ENCODE measurements at places on chromosomes 3 and 15.

DNA sequence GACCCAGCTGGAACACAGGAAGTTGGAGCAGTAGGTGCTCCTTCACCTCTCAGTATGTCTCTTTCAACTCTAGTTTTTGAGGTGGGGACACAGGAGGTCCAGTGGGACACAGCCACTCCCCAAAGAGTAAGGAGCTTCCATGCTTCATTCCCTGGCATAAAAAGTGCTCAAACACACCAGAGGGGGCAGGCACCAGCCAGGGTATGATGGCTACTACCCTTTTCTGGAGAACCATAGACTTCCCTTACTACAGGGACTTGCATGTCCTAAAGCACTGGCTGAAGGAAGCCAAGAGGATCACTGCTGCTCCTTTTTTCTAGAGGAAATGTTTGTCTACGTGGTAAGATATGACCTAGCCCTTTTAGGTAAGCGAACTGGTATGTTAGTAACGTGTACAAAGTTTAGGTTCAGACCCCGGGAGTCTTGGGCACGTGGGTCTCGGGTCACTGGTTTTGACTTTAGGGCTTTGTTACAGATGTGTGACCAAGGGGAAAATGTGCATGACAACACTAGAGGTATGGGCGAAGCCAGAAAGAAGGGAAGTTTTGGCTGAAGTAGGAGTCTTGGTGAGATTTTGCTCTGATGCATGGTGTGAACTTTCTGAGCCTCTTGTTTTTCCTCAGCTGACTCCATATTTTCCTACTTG, 11.9 kb downstream of the IL17RB start:
- no peak for DNase-seq

GRCh38 chr3:94093151-94093550, 30.3 kb downstream of the NSUN3 start:
- no peak for DNase-seq

DNA sequence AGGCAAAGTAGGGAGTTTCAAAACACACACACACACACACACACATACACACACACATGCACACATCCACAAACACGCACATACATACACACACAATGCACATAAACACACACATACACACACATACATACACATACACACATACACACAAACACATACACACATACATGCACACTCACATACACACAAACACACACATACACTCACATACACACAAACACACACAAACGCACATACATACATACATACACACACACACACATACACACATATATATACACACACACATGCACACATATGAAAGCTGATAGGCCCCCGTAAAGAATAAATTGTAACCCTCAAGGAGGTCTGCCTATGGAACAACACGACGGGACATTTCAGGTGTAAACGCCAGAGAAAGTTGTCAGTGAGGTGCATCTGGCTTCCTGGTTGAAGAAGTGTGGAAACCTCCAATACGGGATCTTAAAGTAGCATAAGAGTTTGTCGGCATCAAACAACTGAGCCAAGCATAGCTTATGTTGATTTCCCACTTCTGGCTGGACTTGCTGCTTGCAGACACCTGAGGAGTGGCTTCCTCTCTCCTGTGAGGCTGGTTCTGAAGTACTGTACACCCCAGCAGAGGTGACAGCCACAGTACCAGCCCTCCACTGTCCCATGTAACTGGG, 5.8 kb downstream of the RFTN1 start:
- no peak for DNase-seq

DNA sequence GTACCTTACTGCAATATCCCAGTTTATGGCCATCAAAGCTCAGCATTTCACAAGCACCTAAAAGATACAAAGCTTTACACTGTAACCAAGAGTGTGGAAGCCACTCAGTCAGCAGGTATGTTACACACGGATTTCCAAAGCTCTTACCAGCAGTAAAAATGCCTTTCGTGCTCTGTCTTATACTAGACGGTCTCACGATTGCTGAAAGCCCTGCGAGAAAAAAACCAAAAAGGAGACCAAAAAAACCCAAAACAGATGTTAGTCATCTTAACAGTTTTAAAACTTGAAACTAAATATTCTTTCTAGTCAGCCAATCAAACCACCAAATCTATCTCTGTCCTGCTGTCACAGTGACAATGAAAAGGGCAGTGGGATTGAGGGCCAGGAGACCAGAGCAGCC, 39.0 kb downstream of the TAMM41 start:
- DNase-seq = no peak

DNA sequence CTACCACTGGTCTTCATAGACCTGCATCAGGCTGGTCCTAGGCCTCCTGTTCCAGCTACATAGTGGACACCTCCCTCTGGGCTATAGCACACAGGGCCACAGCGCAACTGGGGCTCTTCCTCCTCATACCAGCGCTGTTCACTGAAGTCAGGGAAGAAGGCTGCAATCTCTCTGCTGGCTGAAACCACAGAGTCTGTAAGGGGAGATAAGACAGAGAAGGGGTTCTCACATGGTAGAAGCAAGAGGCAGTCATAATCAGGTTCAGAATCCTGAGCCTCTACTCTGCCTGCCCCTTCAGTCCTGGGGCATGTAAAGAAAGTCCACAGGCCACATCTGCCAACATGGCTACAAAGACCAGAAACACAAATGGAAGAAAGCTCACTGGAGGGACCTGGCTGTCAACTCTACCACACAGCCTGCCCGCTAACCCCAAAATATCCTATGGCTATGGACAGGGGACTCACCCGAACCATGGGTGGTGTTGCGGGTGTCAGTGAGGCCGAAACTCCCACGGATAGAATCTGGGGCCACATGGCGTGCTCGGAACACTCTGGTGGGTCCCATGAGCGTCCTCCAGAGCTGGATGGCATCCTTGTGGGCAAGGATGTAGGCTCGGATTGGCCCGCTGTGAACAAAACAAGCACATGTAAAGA, 38.7 kb downstream of the SPINK8 start:
- no peak for DNase-seq

GRCh38 chr3:160006282-160007163, 17.9 kb downstream of the IL12A start:
- no peak for DNase-seq

DNA sequence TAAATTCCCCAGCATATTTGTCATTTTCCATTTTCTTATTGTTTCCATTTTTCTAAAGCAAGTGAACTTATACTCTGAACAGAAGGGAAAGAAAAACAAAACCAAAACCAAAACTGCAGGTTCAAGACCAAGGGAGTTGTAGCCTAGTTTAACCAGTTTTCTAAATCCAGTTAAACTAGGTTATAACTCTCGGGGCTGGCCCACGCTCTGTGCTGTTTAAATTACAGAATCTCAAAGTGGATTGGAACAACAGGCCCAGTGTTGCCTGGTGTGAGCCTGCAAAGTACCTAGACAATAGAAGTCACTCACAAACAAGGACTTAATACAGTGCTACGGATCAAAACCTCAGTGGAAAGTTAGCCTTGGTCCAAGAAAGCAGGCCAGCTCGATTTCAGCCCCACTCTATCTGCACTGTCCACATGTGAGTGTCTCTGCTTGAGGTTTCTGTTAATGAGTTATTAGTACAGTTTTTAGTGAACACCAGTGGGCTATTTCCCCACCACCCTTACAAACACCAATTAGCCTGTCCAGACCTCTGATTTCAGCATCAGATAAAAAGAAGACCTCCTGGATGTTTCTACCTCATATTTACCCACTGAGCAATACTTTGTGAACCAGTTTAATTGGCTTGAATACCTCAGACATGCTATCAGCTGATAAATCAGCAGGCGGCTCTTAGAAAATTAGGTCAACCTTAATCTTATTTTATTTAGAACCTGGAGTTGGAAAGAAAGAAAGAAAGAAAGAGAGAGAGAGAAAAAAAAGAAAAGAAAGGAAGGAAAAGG, 93.8 kb upstream of the PDZRN3 start:
- DNase-seq = no peak

- no peak for DNase-seq
Measured at GRCh38 chr3:114319453-114319852, 25.6 kb downstream of the TIGIT start.

- DNase-seq = peak; percentile 84
Measured at GRCh38 chr3:100334488-100335351, at the start of gene NIT2. TSS of gene NIT2 (plus strand) at chr3:100334757. CDS start at chr3:100334792, 35 bp downstream.

DNA sequence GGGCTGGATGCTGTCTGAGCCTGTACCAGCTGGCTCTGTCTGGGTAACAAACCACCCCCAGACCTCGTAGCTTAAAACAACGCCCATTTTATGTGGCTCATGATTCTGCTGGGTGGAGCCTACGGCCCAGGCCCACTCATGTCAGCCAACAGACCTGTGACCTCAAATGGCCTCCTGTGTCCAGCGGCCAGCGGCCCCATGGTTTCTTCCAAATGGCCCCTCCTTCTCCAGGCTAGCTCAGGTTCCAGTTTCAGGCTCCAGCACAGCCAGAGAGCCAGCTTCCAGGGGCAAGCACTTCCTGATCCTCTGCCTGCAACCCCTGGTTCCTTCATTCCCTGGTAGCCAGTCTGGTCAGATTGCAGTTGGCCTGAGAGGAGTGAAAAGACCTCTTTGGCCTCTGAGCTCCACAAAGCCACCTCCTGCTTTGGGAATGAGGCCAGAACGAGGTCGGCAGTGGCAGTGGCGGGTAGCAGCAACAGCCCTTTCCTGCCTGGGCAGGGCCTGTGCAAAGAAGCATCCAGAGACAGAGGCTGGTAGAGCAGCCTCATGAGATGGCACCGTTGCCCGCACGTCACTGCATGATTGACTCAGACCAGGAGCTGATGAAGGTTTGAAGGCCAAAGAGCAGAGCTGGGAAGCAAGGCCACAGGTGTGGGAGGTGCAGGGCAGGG, 21.0 kb upstream of the PLXNA1 start:
- DNase-seq = no peak

- DNase-seq = no peak
Measured at GRCh38 chr3:160707187-160707794, 30.3 kb downstream of the ARL14 start.

DNA sequence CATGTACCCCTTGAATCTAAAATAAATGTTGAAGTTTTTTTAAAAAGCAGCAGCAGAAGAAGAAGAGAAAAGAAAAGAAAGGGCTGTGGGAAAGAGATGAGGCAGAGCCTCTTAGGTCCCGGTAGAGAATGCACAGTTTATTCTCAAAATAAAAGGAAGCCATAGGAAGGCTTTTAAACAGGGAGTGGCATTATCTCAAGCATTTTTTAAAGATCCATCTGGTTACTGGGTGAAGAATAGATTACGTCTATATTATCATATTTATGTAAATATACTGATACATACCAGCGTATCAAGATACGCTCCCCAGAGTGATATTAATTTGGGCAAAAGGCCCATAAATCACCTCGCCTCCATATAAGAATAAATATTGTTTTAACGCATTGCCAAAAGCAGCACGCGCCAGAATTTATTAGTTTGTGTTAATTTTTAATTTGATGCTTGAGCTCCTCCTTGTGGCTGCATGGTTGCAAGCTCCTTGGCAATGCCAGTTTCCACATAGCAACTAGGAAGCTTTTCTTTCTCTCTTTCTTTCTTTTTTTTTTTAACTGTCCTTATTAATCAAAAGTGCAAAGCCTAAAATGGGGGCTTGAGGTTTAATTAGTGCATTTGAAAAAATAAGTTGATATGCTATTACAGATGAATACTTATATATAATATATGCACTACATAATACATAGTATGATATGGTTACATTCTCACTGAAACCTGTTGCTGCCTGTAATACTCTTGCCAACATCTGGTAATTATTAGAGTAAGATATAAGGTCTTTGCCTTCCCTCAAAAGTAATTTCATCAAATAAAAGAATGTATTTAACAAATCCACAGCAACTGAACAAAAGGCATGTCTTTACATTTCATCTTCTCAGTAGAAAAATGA, 242.8 kb upstream of the UBE2E2 start:
- DNase-seq = no peak

DNA sequence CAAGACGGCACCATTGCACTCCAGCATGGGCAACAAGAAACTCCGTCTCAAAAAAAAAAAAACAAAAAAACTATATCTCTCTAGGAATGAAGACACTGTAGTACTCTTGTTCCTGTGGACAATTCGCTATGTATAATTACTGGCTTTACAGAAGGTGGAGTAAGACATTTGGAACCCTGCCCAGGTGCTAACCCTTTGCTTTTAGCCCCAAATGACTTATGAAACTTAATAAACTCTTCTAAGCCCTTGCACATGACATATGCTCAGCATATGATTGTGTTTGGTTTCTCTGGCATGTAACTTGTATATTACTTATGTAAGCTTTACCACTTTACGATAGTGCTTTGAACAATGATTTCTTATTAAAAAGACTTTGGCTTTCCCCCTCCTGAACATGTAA, 27.3 kb upstream of the PRTG start:
- DNase-seq = no peak

- no peak for DNase-seq
Measured at GRCh38 chr15:42111924-42112323, 17.6 kb upstream of the PLA2G4D start.

GRCh38 chr15:80825361-80826030, 46.3 kb downstream of the CEMIP start:
- DNase-seq = no peak

DNA sequence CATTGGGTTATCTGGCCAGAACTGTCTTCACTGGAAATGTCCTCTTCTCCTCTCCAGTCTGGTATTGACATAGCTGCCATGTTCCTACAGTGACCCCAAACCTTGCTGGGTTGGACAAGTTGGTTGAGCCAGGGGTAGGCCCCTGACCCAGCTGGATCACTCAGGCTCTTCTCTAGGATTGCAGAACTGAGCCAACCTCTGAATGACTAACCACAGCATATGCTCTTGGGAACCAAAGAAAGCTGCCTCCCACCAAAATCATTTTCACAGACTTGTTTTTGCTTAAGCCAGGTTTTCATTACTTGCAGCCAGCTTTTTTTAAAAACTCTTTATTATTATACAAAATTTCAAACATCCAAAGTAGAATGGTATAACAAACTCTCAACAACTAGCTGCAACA, 41.4 kb downstream of the FSIP1 start:
- DNase-seq = no peak

- no peak for DNase-seq
Measured at GRCh38 chr15:31228980-31229826, 97.4 kb upstream of the KLF13 start.

GRCh38 chr3:43161684-43162229, 55.9 kb upstream of the POMGNT2 start:
- DNase-seq = no peak

DNA sequence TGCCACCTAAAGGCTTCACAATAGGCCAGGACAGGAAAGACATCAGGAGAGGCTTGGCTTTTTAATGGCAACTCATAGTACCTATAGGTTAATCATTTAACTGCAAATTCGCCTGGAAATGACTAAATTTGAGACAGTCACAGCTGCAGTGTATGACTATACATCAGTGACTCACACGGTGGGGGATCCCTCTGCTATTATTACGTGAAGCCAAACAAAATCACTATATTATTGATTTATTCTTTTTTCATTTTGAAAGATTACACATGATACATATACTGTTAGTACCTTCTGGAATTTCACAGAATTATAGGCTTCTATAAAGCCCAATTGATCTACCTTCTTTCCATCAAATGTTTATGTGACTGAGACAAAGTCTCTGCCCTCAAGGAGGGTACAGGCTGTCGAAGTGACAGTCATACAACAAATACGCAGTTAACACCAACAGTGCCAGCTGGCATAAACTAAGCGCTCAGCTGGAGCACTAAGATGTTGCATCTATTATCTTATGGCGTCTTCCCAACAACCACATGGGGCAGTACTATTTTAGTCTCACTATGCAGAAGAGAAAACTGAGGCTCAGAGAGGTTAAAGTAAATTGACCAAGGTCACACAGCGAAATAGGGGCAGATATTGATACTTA, 82.0 kb upstream of the LMOD3 start:
- DNase-seq = peak; percentile 58

GRCh38 chr15:38053205-38053604, 118.8 kb downstream of the TMCO5A start:
- no peak for DNase-seq

All from activated T-cell treated with anti-CD3 and anti-CD28 coated beads, Interleukin-2, amount 50 U/mL, for 48 hours (primary cell).